ENCODE measurements at places on chromosomes 12 and 14. TPM values are rescaled to one million over a fixed set of nuclear protein-coding genes. Genes with fewer than 3 reads are reported as not detected.

Gene ETFBKMT
- 1.8 TPM for total RNA-seq

Gene SERPINA10
- total RNA-seq, result not detected

GRCh38 chr12:72037006-72037795 lies 98.6 kb downstream of the TPH2 start:
- no peak for DNase-seq

DNA sequence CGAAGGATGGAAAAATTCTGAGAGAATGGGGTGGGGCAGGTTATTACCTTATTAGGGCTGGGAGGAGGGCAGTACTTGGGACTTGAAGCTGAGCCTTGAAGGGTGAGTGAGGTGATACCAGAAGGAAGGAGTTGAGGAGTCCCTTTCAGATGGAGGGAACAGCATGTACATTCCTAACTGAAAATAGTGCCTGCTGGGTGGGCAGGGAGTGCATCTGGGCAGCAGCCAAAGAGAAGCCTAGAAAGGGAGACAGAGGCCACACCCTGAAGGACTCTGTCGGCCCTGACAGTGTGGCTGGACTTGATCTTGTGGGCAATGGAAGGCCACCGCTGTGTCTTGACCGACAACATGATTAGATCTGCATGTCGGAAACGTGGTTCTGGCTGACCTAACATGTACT lies 147.6 kb downstream of the NDUFA12 start:
- DNase-seq, result no peak

GRCh38 chr12:109250523-109250922 lies 58.6 kb downstream of the FOXN4 start:
- DNase-seq, result no peak

DNA sequence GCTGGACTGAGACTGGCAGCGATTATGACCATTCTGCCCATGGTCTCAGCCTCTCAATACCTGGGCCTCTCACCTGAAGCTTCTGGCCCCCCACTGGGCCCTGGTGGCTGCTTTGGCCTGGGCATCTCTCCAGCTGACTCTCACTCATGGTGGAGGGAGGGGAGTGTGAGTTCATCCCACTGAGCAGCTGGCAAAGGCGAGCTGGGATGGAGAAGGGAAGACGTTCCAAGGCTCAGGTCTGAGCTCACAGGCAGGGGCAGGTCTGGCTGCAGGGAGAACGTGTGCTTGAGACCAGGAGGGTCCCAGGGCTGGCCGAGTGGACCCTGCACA lies 103.5 kb downstream of the TMEM121 start:
- no peak for DNase-seq

- DNase-seq, result no peak
Measured at GRCh38 chr14:77554207-77554606, 55.6 kb upstream of the ISM2 start.

DNA sequence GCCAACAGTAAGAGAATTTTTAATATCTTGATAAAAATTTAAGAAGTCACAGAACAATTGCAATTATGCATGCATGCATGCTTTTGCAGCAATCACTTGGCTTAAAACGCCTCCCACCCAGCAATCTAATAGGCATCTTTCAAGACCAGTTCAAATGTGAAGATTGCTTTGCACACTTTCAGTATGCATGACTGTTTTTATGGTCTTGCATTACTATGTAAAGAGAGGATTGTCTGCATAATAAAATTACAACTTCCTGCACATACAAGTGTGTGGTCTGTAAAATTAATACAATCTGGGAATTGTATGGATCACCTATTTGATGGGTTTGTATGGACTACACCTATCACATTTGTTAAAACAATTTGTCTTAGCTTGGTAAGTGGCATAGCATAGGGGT lies 48.8 kb downstream of the E2F7 start:
- no peak for DNase-seq

DNA sequence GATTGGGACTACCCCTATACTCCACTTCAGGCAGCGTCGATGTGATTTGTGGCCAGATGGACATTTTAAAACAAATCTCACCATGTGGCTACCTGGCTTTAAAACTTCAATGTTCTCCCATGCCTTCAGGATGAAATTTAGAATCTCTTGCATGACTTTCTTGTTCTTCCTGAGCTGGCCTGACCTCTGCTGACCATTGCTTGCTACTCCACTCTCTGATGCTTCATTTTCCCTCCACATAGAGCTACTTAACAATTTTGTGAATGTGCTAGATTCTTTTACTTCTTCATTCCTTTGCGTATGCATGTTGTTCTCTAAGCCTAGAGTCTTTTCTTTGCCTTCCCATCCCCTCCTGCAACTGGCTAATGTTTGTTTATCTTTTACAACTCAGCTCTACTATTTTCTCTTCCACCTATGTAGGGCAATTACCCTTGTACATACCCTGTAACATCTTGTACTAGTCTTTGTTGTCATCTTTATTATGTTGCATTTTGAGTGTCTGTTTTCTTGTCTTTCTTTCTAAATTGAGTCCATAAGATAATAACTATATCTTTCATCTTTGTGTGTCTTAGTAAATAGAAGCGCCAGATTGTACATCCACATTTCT lies 41.2 kb downstream of the YLPM1 start:
- DNase-seq, result peak; percentile 81

DNA sequence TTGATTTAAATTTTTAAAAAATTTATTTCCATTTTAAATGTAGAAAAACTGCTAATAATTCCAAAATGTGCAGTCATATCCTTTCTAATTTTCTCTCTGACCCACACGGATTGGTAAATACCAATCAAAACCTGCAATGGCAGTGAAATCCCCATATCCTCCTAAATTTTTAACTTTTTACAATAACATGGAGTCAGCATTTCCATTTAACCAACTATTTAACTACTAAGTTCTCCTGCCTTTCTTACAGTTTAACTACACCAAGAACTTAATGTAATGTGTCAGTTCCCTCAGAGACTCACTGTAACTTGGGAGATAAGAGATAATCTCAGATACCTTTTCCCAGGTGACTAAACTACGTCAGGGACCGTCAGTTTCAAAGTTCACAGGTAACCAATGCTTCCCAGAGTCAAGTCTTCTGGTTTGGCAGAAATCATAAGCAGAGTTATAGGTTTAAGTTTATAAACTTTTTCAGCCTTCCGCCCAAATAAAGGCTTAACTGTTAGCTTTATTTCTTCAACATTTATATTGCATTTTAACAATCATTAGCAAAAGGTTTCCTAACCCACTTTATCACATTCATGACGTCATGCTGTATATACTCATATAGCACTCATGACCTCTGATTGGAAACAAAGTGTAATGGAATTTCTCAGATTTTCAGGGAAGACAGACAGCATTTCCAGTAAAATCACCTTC lies 7.6 kb downstream of the KRAS start:
- DNase-seq, result peak; percentile 58
